ENCODE measurements at places on chromosomes 7 and 10.

GRCh38 chr10:43225787-43226153, 41.1 kb downstream of the RASGEF1A start:
- DNase-seq, result no peak

- DNase-seq, result no peak
Measured at GRCh38 chr10:21242915-21243314, 282.6 kb downstream of the SKIDA1 start.

GRCh38 chr10:103458720-103459119, at the start of gene CALHM1:
CALHM1 (minus strand) TSS chr10:103458900; CDS start chr10:103458751, 149 bp downstream.
- DNase-seq, result no peak

- no peak for DNase-seq
Measured at GRCh38 chr7:42947521-42947920, 15.3 kb downstream of the MRPL32 start.

DNA sequence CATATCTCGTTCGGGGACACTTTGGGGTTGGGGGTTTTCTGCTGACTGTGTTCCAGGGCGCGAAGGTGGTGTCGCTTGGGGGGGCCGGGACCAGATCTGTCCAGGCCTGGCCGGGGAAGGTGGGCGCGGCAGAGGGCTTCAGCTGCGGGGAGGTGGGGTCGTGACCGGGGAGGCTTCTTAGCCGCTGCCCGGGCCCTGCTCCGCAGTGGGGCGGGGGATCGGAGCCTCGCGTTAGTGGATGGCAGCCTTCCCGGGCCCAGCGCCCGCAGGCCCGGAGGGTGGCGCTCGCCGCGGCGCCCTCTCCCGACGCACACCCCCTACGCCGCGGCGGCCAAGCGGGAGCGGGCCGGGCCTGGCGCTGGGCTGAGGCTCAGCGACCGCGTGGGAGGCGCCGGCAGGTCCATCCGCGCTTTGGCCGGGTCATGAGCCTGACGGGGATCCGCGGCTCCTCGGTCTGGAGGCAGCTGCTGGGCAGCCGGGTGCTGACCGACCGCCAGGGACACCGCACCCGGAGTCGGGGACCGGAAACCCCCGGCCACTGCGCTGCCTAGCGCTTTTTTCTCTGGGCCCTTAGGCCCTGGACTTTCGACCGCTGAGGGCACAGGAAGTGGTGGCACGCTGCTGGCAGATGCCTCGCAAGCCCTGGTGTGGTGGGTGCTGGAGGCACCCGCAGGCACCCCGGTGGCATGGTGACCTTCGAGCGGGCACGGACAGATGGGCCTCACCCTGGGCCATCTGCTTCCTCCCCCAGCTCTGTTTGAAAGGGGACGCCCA, 1.2 kb downstream of the AGAP3 start:
- peak; percentile 53 for DNase-seq
